ENCODE measurements at places on chromosomes 6 and 20. TPM values are rescaled to one million over a fixed set of nuclear protein-coding genes. Genes with fewer than 3 reads are reported as not detected.

DNA sequence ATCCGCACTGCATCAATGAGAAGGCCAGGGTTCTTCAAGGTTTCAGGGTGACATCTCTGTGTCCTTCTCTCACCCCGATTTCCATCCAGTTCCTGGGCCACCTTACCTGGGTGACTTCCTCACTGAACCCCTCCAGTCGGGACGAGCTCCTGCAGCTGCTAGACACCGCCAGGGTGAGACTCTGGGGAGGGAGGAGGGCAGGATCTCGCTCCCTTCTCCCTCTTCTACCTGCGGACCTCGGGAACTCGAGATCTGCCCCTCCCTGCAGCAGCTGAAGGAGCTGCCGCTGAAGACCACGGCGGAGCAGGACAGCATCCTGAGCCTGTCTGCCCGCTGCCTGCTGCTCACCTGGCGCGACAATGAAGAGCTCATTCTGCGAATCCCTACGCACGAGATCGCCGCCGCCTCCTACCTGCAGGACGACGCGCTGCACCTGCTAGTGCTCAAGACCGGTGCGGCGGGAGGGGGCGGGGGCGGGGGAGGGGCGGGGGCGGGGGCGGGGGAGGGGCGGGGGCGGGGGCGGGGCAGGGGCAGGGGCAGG lies 7.5 kb downstream of the CCM2L start:
- H3K27ac ChIP-seq = no peak overlapping the region
- peaks cover 18% of the 10 kb centered on the region for H3K4me1 ChIP-seq
- peak overlapping the region; percentile 46 for H3K4me3 ChIP-seq
- peaks cover 69% of the 10 kb centered on the region for H3K27me3 ChIP-seq
- DNase-seq = no peak
- peaks cover 9% of the 10 kb centered on the region for H3K36me3 ChIP-seq

RUNX2 gene
- total RNA-seq = 14.0 TPM

DNA sequence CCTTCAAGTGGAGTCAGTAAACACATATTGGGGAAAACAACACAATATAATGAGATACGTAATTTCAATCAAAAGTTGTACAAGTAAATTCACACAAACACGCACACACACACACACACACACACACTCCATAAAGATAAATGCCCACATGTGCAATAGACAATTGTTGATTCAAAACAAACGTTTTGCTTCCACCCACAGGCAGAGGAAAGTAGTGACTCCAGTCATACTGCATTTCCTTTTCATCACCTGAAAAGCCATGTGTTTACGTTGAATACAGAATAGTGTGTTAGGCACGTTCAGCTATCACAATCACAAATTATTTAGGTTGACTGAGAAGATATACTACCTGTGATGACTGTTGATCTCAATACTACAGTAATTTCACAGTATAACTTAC lies 443.8 kb upstream of the MANEA start:
- H3K36me3 ChIP-seq = no peaks in the 10 kb centered on the region
- peaks cover 6% of the 10 kb centered on the region for H3K27me3 ChIP-seq
- H3K27ac ChIP-seq = no peak overlapping the region
- no peak overlapping the region for H3K4me3 ChIP-seq
- DNase-seq = no peak
- H3K4me1 ChIP-seq = no peaks in the 10 kb centered on the region

- no peaks in the 10 kb centered on the region for H3K27me3 ChIP-seq
- no peak overlapping the region for H3K27ac ChIP-seq
- H3K4me3 ChIP-seq = no peak overlapping the region
- peaks cover 30% of the 10 kb centered on the region for H3K4me1 ChIP-seq
These were observed 33.9 kb downstream of the SLC22A2 start for GRCh38 chr6:160224639-160225237.

MACROD2 gene
- total RNA-seq = 3.2 TPM

GRCh38 chr6:166623318-166623717 lies 3.7 kb downstream of the RPS6KA2 start:
- H3K4me3 ChIP-seq = peak overlapping the region; percentile 31
- H3K4me1 ChIP-seq = peaks cover 81% of the 10 kb centered on the region
- H3K27me3 ChIP-seq = no peaks in the 10 kb centered on the region
- peaks cover 6% of the 10 kb centered on the region for H3K36me3 ChIP-seq

ENPP4 gene
- total RNA-seq = 4.4 TPM

DTD1 gene
- total RNA-seq = 22.2 TPM

DEFB110 gene
- total RNA-seq = not detected

GRCh38 chr6:15535495-15536197 lies 127.2 kb downstream of the DTNBP1 start:
- no peak overlapping the region for H3K27ac ChIP-seq
- DNase-seq = no peak
- no peak overlapping the region for H3K4me3 ChIP-seq
- H3K36me3 ChIP-seq = peaks cover 12% of the 10 kb centered on the region

GRM1 gene
- total RNA-seq = not detected
